ENCODE measurements at places on chromosomes 6 and 20.
A peak's percentile ranks its signal among the peaks of the same experiment; 100 is the strongest.

DNA sequence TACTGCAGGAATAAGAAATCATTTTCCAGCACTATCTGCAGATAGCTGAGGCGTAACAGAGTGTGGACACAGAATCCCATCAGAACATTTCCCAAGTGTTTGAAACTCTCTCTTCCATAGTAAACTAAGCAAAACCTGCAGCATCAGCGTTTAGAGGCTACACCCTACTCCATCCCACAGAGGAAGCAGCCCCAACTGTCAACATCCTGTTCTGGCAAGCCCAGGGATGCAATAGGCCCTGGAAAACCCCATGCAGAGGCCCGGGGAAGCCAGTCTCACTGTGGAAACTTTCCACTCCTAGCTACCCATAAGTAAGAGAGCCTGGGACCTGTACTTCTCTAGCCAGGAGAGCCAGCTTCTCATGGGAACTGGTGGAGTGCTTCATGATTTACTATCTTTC is 129.4 kb downstream of the LY86 start:
- no peak for DNase-seq

- DNase-seq = no peak
These were observed 246.5 kb downstream of the ERMARD start for GRCh38 chr6:169997930-169998218.

GRCh38 chr6:93964926-93965325 is 545.6 kb upstream of the EPHA7 start:
- DNase-seq = no peak

DNA sequence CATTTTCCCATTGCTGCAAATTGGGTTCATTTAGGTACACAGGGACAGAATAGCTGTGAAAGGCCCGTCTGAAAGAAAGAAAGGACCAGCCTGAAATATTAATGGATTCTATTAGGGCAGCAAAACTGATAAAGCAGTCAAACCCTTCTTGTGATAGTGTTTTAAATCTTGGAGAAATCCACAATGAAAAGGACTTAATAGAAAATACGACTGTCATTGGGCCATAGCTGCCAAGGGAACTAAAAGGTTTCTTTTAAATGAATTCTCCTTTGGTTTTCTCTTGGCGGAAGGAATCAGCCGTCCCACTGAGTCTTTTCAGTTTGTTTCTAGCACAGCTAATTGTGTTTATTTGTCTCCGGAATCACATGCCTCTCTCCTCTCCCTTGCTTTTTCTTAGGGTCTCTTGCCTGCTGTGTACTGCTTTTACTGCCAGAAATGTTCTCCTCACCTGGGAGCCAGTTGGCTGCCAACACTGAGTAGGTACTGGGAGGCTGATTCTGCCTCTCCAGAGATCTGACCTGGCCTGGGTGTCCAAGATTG is 11.3 kb downstream of the PAQR8 start:
- no peak for DNase-seq

DNA sequence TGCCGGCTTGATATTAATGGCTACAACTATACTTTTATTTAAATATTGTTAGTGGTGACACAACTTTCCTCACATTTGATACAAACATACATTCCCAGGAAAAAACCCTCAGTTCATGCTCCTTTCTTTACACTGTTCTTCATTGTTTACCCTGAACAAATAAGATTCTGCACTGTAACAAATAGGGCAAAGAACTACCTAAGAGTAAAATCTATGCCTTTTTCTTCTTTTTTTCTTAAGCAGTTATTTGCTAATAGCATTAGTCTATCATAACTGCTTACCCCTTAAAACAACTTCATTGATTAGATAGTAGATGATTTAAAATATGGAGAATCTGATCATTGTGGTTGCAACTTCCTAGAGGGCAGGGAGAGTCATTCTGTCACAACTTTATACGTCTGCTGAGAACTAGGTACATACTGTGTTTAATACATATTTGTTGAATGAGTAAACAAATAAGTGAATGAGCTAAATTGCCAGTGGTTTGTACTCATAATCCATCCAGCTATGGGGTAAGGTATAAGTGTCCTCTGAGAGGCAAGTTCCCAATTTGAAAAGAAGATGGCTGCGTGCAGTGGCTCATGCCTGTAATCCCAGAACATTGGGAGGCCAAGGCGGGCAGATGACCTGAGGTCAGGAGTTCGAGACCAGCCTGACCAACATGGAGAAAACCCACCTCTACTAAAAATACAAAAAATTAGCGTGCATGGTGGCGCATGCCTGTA is 161.0 kb downstream of the CDK19 start:
- DNase-seq = no peak

- no peak for DNase-seq
These were observed 31.0 kb downstream of the SYCP2 start for GRCh38 chr20:59902470-59902869.

DNA sequence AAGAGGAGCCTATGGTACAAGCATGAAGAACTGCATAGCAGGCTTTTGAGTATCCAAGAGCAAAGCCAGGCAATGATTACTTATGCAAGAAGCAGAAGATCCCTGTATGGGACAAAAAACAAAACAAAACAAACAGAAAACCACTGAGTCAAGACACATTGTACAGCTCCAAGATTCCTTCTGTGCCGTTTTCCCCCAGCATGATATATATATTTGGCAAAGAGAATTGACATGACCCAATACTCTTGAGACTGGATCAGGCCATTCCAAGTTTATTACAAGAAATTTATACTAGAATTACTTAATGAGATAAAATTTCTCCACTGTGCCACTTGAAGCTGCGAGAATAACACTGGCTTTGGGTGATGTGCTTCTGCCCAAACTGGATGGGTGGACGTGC is 65.5 kb downstream of the TRMT11 start:
- DNase-seq = no peak

DNA sequence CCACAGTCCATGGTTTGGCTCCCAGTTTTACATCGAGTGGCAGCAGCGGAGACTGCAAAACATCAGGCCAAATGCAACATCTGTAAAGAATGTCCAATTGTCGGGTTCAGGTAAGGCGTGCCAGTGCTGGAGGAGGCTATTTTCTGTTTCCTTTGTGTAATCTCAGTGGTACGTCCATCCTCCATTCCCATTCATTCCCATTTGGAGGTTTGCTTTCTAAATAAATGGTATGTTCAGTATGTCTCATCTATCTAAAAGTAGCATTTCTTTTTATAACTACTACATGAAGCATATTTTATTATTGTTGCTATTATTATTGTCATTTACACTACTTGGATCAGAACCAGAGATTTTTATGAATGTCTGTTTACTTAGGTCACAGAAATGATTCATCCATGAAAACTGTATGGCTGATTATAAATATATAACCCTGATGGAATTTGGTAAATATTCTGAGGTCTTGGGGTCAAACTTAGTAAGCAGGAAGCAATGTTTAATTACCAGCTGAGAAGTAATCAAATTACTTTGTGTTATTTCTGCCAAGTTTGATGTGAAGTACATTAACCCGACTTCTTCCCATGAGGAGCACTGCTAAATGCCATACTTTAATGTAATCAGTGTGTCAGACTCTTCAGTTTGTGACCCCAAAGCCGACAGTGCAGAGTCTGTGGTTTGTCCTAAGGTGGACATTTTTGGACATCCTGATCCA is 512.9 kb downstream of the UTRN start:
- DNase-seq = no peak

GRCh38 chr20:47389867-47390347 is 33.4 kb upstream of the ZMYND8 start:
- DNase-seq = no peak

DNA sequence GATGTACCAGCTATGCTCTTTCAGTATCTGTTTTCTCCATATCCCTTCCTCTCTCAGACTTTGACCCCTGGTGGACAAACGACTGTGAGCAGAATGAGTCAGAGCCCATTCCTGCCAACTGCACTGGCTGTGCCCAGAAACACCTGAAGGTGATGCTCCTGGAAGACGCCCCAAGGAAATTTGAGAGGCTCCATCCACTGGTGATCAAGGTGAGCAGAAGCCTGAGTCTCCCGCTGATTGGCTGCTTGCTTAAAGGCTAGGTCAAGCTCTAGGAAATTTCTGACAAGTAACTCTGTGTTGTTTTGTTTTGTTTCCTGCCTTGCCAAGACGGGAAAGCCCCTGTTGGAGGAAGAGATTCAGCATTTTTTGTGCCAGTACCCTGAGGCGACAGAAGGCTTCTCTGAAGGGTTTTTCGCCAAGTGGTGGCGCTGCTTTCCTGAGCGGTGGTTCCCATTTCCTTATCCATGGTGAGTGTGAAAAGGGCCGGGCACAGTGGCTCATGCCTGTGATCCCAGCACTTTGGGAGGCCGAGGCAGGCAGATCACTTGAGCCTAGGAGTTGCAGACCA is 28.6 kb downstream of the C6orf89 start:
- peak; percentile 80 for DNase-seq

DNA sequence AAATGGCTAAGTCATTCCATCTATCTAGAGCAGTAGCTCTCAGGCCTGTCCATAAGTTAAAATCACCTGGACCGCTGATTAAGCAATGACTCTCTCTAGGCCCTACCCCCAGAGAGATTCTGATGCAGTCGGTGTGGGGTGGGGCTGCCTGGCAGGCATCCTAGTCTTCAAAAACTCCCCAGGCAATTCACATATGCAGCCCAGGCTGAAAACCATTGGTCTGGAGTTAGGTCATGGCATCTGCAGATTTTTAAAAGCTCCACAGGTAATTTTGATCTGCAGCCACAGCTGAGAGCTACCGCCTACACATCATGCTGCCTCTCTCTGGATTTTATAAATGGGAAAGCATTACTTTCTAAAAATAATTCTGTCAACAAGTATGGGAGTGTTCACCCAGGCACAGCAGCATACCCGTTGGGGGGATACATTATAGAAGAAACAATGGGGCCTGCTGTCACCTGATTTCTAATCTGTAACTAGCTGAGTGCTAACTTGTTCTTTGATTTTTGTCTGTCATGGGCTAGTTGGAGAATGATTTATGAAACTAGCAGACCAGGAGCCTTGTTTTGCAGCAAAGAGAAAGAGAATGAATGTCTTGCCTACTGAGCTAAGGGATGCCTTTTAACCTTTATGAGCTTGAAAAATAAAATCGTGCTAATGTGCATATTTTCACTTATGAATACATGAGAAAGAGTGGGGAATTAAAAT is 44.1 kb upstream of the ATXN1 start:
- no peak for DNase-seq

- DNase-seq = peak; percentile 17
These were observed 2.1 kb downstream of the TSPYL4 start for GRCh38 chr6:116251568-116252384.

- no peak for DNase-seq
These were observed 70.5 kb upstream of the TMEM181 start for GRCh38 chr6:158489441-158489840.

DNA sequence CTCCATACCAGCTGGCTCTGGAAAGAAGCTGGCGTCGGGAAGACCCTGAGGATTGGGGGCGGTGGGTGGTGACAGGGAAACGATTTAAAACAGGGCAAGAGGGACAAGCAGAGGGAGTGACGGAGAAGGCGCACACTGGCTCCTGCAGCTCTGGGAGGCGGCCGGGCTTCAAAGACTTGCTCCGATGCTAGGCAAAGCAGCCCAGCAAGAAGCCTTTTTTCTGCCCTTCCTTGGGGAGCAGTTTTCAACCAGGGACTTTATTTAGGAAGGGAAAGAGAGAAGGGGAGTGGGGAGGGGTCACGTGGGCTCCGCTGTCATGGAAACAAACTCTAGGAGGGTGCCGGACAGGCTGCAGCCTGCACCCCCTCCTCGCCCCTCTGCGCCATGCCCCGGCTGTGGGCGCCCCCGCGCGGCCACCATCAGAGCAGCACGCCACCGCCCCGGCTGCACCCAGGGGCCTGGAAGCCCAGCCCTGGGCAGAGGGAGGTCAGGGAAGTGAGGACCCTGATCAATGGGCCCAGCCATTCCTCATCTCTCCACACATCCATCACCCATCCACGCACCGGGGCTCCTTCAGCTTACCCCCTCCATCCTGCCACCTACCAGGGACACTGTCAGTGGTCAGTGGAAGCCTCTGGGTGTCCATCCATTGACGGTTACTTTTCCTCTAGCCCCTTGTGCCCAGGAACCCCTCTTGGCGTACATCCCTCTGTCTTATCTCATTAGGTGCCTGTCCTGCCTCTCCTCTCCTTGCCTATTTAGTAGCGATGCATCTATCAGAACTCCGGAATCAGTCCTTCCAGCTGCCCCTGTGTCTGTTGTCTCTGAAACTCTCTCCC is 66.6 kb upstream of the CCDC167 start:
- peak; percentile 27 for DNase-seq

DNA sequence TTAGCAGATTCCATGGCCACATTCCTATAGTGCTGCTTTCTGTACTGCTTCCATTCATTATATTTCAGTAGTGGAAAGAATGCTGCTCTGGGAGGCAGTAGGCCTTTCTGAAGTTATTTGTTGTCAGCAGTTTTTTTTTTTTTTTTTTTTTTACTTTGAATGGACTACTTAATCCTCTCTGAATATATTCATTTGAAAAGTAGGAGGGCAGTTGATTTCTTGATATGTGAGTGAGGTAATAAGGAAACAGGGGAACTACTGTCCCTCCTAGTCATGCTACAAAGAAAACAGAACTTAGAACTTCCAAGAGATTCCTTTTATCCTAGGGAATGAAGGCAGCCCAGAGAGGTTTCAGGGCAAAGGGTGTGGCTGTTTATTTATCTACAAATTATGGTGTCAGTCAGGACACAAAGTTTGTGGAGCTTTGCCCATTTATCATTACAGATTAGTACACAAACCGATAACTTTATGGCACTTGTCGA is 155.9 kb downstream of the JARID2 start:
- no peak for DNase-seq

DNA sequence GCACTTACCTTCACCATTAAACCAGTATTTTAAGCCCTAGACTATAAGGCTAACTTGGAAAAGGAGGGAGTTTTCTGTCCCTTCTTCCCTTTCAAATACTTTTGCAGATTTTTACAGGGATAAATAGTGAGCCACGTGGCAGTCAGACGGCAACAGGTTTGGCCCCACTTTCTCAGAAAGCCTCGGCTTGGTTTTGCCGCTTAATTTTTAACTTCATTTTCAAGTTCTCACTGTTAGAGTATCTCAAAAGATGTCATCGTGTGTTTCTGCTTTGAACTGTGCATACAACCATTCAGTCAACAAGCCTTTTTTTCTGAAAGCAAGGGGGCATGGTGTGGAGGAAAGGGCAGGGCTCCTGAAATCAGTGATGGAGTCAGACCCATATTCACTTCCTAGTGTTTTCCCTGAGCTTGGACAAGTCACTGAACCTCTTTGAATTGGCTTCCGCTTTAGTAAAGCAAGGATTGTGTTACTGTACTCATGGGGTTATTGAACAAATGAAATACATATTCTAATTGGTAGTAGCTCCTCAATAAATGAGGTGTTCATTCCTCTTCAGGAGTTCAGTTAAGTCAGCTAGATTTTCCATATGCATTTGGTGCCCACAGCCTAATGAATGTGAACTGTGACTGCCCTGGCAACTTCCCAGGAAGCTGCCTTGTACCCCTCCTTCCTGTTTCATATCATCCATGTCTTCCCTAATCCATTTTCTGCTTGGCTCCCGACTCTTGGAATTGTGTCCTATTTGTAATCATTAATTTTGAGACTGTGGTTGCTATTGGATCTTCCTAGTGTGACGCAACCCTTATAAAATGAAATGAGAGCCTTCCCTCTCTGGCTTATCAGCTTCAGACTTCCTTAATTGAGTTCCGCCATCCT is at the start of gene SLC17A2:
TSS of gene SLC17A2 (minus strand) at position 160 of the 879 bp plus-strand sequence. CDS start 4,895 bp downstream, outside the sequence.
- no peak for DNase-seq

- no peak for DNase-seq
These were observed 225.9 kb downstream of the MAFB start for GRCh38 chr20:40463171-40463570.

All from ACHN (cell line).